Activated CD4-positive, alpha-beta T cell treated with anti-CD3 and anti-CD28 coated beads for 4 hours (primary cell): ENCODE measurements at places on chromosomes 1 and 21.
A peak's percentile ranks its signal among the peaks of the same experiment; 100 is the strongest.

GRCh38 chr1:108107658-108108057 is 92.5 kb downstream of the SLC25A24 start:
- peak; percentile 18 for DNase-seq

- DNase-seq = no peak
These were observed 163.6 kb downstream of the TNFSF18 start for GRCh38 chr1:172887162-172887561.

DNA sequence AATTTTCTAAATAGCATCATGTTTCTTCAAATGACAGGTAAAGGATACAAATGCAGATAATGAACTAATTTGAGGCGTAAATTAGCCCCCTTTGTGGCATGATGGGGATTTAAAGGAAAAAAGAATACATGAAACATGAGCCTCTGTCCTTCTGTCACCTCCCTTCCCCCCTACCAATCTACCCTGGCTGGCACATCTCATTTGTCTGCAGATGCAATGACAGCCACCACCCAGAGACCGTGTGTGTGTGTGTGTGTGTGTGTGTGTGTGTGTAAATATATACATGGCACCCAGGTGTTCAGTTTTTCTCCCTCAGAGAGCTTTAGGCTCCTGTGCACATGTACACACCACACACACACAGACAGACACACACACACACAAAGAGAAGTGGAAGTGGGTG is 451.1 kb downstream of the RWDD3 start:
- no peak for DNase-seq

- no peak for DNase-seq
These were observed 328.9 kb downstream of the PTBP2 start for GRCh38 chr1:97050506-97050905.

DNA sequence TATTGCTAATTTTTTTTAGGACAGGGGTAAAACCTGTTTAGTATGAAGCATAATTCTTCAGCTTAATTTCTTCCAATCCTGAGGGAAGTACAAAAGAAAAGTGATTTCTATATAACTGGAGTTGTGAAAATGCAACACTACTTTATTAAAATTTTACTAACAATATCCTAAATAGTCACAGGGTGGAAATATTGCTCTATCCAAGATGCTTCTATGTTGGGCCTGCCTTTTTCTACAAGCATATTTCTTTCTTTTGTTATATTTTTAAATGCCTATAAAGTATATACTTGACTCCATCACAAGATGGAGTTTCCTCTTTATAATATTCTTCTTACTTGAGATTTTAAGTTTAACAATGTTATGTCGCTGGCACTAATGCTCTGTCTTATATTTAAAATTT is 37.9 kb downstream of the DTL start:
- no peak for DNase-seq

GRCh38 chr1:117834416-117834815 is 95.0 kb downstream of the GDAP2 start:
- DNase-seq = no peak

DNA sequence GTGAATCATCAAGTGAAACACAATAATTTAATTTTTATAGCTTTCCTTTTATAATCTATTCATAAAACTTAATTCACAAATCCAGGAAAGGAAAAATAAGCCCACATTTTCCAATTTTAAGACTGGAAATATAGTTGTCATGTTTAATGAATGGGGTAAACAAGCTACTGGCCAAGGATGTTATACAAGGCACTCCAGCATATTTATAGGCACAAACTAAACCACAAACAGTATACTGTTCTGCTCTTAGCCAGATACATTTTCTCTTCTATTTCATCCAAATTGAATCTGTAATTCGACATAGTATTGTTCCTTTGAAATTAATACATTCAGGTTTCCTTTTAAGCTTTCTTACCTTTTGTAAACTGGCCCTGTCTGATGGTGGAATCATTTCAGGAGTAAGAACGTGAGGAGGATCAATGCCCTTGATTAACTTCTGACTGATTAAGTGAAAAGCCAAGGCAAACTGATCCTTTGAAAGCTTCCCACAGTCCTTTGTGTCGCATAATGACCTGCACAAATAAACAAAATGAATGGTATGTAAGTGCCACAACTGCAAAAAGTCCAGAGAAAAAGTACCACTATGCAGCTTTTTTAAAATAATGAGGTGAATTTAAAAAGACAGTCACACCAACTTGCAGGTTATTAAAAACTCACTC is 74.4 kb downstream of the EPS15 start:
- DNase-seq = no peak

DNA sequence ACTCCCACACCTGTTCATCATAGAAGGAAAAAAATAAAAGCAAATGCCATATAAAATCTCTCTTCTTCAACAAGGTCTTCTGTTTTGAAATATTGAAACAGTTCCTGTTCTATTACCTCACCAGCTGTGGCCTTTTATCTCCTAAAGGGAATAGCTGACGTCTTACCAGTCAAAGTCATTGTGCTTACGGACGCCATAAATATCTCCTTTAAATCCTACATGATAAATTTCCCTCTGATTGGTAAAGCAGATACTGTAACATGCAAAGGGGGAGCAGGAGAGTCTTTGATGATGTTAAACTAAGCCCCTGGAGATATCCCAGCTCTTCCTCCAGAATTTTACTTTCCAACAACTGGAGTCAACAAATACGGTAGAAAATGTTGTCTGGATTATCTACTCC is 168.4 kb downstream of the ZC3H11B start:
- no peak for DNase-seq

DNA sequence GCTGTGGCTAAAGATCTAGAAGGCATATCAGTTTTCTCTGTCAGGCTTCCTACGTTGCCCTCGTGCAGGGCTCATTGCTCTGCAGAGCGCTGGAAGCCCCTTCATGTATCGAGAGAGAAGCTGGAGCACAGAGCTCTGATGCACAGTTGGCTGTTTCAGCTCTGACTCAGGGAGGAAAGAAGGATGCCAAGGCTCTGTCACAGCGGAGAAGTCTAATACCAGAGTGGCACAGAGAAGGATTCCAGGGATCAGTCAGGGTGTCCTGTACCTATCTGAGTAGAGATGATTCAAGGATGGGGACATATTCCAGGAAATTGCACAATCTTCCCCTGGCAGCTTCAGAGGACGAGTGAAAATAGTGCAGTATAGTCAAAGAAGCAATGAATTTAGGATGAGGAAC is 179.2 kb upstream of the FMN2 start:
- no peak for DNase-seq

DNA sequence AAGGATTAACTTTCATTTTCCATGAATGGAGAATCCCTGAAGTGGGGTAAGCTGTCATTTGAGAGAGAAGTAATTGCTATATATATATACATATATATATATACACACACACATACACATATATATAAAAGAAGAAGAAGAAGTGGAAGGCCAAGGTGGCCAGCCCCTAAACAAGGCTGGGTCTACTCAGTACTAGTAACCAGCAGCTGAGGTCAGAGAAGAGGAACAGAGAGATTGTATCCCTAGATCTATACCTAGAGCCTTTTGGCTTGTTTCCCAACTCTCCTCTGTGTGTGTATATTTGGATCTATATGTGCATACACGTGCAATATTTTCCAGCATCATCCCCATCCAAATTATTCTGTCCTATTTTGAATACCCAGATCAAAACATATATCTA is 5.2 kb downstream of the TNFSF4 start:
- DNase-seq = no peak

DNA sequence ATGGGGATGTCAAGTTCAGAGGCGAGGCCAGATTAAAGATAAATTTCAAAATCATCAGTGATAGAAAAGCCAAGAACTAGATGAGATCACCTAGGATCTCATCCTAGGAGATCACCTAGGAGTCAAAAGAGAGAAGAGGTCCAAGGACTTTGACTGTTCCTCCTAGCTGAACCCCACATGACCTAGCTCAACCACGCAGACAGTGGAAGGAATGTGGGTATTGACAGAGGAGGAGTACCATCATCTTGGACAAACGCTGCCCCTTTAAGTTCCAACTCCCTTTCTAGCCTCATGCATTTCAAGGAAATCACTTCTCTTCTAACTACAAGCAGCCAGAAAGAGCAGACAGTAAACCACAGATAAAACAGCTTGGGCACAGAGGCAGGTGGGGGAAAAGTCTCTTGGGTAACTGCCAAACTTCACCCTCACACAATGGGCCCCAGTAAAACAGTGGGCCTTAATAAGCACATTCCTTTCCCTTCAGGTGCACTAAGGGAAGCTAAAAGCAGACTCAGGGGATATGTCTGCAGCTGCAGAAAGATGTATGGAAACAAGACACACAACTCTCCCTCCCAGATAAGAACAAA is 12.5 kb upstream of the FAM76A start:
- DNase-seq = no peak

DNA sequence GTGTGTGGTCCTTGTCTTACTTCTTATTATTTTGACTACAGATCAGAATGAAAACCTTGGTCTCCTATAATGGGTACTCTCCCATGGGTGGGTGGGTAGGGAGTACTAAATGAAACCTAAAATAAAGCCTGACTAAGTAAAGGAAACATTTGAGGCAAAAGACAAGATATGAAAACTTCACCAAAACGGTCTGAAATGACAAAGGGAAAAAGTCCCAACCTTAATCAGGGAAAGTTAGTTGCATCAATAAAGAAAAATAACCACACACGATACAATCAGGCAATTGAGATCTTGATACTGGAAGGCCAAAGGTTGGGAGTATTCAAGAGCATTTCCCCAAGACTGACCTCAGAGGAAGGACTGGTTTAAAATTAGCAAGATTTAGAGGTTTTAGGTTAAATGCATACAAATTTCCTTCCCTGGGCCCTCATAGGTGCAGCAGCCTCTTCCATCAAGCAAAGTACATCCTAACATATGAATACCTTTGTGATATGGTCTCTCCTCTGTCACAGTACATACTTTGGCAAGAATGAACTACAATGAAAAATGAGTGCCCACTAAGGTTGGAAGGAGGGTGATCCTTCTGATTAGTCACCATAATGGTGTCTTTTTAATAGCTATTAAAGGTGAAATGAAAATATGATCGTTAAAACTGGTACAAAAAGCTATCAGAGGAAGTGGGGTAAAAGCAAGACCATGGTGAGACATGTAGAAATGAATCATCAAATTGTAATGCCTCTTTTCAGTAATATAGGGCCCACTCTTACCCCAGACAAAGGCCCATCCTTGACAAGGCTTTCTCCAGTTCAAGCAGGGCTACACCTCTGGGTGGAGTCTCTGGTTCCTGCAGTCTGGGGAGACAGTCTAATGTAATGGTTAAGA is 15.3 kb upstream of the TNFSF4 start:
- DNase-seq = no peak

DNA sequence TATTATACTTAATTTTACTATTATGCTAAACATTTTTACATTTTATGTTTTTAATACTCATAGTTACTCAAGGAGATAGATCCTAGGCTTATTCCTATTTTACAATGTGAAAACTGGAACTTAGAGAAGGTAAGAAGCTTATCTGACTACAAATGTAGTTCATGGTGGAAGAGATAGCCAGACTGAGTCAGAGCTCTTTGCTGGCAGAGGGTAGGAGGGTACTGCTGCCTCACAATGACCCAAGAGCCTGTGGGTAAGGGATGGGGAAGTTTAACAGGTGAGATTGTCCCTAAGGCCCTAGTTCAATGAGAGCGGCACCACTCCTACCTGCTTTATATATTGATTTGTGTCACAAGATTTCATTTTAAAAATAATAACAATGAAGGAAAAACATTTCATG is 34.1 kb upstream of the NEK7 start:
- DNase-seq = no peak

- no peak for DNase-seq
These were observed 508.6 kb downstream of the RWDD3 start for GRCh38 chr1:95742591-95743089.

GRCh38 chr1:109040989-109041620 is 797 bp downstream of the WDR47 start:
- peak; percentile 32 for DNase-seq

GRCh38 chr1:192159014-192159413 is 752 bp downstream of the RGS18 start:
- no peak for DNase-seq

DNA sequence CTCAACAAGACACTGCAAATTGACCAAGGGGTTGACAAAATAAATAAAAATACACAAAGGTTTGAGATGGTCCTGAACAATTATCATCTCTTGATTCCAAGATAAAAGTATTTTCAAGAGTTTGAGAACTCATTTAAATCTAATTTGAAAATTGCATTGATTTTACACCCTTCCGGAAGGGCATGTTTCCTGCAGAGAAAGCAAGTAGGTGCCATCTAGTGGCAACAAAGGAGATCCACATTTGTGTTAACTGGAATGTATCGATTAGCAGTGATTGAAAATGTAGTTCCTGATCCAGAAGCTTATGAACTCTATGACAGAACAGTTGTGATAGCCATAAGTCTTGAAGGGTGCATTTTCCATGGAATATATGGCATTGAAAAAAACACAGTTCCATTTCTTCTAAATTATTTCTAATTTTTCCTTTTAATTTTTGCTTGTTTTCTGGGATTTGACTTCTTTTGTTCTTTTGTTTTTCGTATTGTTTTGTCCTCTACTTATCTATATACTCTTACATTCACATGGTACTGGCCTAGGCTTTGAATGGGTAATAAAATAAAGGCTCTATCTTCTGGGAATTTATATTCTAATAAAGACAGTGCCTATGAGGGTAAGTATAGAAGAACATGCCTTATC is 143.7 kb downstream of the DNM3 start:
- DNase-seq = peak; percentile 7

DNA sequence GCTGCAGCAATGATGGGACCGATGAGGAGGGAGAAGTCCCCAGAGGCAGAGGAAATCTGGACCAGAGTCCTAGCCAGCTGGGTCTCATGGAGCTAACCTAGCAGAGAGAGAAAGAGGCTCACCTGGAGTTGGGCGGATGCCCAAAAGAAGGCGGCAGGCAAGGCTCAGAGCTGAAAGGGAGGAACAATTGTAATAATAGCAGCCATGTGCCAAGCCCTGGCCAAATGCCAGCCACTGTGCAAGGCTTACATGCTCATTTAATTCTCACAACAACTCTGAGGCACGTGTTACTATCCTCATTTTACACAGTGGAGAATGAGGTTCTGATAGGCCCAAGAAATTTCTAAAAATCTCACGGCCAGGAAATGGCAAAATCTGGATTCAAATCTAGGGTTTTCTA is 50.0 kb upstream of the ZNF648 start:
- DNase-seq = no peak

DNA sequence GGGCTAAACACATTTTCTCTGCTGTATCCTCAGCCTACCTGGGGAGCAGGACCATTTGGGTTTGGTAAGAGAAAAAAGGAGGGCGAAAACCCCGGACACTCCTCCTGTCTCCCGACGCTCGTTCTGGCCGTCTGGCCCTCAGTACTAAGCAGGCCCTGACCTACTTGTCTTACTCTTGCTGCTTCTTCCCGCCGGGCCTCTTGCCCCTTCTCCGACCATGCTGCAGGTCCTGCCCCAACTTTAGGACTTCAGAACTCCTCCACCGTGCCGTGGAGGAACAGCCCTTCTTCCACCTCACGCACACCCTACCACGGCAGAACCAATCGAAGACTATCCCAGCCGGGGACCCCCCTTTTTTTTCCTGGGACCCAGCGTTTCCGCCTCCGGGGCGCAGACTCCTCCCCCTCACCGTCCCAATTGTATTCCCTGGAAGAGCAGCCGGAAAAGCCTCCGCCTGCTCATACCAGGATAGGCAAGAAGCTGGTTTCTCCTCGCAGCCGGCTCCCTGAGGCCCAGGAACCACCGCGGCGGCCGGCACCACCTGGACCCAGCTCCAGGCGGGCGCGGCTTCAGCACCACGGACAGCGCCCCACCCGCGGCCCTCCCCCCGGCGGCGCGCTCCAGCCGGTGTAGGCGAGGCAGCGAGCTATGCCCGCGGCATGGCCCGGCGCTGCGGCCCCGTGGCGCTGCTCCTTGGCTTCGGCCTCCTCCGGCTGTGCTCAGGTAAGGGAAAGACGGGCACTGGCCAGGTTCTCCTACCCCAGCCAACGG is at the start of gene CHRNB2:
Gene CHRNB2 (plus strand): TSS at position 393 of the 771 bp plus-strand sequence. CDS start 267 bp downstream, at position 660.
- DNase-seq = peak; percentile 55

GRCh38 chr1:180156201-180156600 is 1.5 kb downstream of the QSOX1 start:
- no peak for DNase-seq
